ENCODE measurements at places on chromosomes 7 and 10.

DNA sequence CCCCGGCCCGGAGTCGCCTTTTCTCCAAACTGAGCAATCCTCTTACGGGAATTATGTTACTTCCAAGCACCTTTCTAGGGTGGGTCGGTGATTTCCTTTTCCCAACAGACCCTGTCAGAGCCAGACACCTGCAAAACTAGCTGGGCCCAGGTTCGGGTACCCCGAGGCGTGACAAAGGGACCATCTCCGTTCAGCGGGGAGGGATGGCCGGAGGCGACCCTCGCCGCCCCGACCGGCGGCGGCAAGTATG, 445 bp downstream of the PPA1 start:
- DNase-seq = no peak

- no peak for DNase-seq
Observed at GRCh38 chr7:70419526-70420380, 712.2 kb upstream of the GALNT17 start.

GRCh38 chr10:104577861-104578521, 63.1 kb upstream of the SORCS3 start:
- DNase-seq = no peak

DNA sequence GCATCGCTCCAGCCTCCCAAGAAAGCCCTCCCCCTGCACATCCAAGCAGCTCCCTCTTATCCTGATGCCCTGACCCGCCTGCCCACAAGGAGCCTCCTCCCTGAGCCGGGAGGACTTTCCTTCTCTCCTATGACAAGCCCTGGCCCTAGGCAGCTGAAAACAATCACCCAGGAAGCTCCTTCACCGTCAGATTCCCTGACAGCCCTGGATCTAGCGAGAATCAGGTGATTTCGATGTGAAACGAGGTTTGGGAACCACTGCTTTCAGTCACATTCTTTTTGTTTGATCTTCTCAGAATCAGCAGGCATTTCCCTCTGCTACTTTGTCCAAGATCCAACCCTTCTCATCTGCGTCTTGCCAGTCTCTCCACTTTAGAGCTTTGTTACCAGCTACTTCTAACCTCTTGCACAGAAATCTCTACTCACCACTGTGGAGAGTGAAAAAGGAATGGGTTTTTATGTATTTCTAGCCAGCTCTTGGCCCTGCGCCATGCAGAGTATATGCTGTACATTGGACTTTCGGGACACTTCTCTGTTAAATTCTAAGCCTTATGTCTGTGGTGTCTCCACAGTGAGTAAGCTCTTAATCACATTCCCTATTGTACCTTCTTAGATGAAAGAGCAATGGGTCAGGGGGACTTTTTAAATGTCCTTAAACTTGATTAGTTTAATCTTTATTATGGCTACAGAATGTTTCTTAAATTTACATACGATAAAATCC, 253.2 kb upstream of the C7orf33 start:
- no peak for DNase-seq

DNA sequence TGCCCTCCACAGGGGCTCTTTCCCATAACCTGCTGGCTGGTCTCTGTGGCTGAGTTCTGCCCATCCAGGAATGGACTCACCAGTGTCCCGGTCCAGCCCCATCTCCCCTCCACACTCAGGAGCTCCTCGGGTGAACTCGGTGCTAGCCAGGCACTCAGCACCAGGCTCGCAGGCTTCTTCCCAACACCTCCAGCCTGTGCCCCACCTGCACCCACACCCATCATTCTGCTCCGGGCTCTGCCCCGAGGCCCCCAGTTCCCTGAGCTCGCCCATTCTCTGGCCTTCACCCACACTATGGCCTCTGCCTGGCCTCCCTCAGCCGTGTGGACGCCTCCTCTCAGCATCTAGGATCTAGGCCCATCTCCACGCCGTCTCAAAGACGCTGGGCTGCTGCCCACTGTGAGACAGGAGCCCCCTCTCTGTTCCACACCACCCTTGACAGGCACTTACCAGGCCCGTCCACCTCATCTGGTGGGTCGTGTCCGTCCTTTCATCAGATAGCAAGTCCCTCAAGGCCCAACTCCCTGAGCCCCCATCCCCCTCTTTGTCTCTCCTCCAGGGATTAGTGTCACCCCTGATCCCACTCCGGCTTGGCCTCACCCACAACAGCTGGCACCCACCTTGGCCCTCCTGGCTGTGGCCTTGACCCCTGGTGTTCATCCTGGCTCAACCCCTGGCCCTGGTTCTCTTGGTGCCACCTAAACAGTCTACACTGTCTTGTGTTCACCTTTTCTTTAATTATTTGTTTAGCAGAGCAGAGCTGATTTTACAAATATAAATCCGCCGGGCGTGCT, 76.0 kb upstream of the FAM20C start:
- DNase-seq = no peak

GRCh38 chr10:126663880-126664279, 6.6 kb downstream of the C10orf90 start:
- DNase-seq = no peak

DNA sequence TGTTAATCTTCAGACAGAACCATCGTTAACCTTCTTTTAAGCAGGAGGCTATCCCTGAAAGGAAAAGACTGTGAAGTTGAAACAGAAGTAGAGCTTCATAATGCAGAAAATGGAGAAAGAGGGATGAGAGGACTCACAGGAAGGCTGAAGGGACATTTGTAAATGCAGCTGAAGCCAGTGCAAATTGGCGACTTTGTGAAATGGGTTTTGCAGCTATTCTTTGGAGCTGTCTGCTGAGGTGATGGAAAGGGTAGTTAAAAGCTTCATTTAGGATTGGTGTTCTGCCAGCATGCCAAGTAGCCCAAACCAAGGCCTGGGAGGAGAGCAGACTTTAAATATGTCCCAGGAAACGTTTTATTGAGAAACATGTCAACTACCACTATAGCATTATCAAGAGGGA, 122.7 kb downstream of the INSYN2A start:
- DNase-seq = no peak

All from omental fat pad (tissue), 4 donors.